CD4-positive, alpha-beta T cell treated with Interleukin-15 for 4 hours (primary cell): ENCODE measurements at places on chromosomes 7 and 10.

DNA sequence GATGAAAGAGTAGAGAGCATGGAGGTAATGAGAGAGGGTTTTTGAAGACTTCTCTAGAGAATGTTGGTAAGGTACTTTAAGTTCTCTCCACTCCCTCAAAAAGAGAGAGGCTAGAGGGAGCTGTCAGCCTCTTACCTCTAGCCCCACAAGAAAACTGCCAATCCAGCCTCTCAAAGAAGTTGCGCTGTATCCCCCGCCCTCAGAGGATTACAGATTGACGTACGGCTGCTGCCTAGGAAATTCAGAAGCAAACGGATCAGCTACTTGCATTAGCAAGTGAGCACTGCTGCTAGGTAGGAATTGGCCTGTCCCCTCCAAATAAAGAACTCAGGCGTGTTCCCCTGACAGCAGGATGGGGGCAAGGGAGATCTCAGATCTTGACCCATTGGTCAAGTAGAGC is 34.2 kb downstream of the TYW1B start:
- DNase-seq: no peak

- DNase-seq: no peak
These were observed 56.5 kb upstream of the EFCAB10 start for GRCh38 chr7:105637755-105638154.

GRCh38 chr10:20108021-20108420 is 291.8 kb downstream of the PLXDC2 start:
- DNase-seq: no peak

- DNase-seq: no peak
These were observed 285.1 kb downstream of the ZEB1 start for GRCh38 chr10:31604096-31604495.

- DNase-seq: no peak
These were observed 120.8 kb upstream of the NANOS1 start for GRCh38 chr10:118908557-118909256.

- no peak for DNase-seq
These were observed 934.6 kb downstream of the CCSER2 start for GRCh38 chr10:85262992-85263391.

DNA sequence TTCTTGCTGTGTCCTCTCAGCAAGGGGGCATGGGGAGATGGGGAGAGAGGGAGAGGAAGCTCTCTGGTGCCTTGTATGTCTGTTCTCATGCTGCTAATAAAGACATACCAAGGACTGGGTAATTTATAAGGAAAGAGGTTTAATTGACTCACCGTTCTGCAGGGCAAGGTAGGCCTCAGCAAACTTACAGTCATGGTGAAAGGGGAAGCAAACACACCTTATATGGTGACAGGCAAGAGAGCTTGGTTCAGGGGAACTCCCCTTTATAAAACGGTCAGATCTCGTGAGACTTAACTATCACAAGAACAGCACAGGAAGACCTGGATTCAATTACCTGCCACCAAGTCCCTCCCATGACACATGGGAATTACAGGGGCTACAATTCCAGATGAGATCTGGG is 464.7 kb upstream of the CELF2 start:
- no peak for DNase-seq

- DNase-seq: no peak
These were observed 21.0 kb downstream of the ANXA11 start for GRCh38 chr10:80184291-80184690.

DNA sequence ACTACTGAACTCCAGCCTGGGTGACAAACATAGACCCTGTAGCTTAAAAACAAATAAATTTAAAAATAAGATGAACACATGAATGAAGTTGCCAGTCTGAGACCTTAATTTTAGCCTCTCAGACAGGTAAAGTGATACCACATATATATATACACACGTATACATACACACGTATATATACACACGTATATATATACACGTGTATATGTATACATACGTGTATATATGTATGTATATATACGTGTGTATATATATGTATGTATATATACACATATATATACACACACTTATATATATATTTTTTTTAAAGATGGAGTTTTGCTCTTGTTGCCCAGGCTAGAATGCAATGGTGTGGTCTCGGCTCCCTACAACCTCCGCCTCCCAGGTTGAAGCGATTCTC is 62.7 kb downstream of the UBE2H start:
- DNase-seq: no peak

- DNase-seq: no peak
These were observed 142.1 kb downstream of the HGF start for GRCh38 chr7:81627536-81628287.

DNA sequence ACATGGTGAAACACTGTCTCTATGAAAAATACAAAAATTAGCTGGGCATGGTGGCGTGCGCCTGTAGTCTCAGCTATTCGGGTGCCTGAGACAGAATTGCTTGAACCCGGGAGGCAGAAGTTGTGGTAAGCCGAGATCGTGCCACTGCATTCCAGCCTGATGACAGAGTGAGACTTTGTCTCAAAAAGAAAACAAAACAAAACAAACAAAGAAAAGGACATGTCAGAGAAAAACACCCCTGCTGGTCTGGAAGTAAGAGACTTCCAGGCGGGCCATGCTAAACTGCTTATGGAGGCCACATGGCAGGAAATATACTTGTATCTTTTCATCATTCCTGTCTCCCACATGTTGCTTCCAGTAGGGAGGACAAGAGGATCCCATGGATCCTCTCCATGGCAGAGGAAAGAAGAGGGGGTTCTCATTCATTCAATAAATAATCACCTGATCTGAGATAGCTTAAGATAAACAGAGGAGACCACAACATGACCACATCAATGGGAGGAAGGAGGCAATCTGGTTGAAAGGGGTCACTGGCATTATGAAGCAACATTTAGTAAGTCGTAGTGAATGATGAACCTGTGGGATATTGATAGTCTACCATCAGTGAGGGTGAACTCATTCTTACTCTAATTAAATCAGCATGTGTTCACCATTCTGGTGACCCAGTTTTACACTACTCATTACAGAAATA is 60.5 kb upstream of the ZNF138 start:
- DNase-seq: no peak

DNA sequence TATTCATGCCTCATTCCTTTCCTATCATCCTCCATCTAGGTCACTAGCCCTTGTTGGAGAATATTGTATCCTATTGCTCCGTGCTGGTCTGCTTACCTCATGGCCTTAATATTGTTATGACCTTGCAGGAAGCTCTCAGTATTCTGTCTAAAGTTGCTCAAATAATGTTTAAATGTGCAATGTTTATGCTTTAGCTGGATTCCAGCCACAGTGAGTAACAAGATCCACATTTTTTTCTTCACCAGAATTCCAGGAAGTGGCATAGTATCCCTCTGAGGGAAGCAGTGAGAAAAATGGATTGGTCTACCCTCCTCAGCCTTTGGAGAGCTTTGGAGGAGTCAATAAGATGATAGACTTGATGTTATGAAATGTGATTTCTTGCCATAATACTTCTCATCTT is 402.6 kb downstream of the NRG3 start:
- DNase-seq: no peak

DNA sequence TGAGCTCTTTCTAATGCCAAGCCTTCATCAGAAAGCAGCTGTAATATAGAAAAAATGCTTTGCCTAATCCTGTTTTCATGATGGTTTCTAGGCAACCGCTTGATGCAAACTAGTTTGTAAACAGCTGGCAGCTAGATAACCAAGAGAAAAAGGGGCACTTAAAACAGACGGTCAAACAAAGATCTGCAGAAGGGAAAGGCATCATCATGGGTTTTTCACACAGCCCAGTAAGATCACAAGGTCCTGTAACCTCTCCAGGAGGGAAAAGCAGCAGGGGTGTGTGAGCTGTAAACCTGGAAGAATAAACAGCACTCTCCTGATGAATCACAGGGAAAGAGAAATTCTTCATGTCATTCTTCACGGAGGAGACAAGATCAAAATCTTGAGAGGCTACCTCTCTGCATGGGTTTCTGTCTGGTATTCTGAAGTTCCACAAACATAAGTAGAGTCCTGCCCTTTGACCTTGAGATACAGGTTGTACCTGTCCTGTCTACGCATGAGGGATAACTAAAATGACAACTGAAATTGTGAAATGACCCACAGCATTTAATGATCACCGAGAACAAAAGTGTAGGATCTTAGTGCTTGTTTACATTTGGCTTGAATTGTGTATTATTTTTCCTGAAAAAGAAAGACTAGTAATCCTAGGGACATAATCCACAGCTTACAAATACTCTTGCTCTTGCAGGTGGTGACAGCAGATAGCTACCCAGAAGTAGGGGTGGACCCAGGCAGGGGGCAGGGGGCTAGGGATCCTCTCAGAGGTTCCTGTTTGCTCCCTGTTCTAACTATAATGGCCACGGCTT is 48.0 kb downstream of the CREB3L2 start:
- no peak for DNase-seq
